ENCODE measurements at places on chromosomes 7 and 10.

GRCh38 chr10:47337310-47337709, 10.9 kb upstream of the RBP3 start:
- no peak for DNase-seq

DNA sequence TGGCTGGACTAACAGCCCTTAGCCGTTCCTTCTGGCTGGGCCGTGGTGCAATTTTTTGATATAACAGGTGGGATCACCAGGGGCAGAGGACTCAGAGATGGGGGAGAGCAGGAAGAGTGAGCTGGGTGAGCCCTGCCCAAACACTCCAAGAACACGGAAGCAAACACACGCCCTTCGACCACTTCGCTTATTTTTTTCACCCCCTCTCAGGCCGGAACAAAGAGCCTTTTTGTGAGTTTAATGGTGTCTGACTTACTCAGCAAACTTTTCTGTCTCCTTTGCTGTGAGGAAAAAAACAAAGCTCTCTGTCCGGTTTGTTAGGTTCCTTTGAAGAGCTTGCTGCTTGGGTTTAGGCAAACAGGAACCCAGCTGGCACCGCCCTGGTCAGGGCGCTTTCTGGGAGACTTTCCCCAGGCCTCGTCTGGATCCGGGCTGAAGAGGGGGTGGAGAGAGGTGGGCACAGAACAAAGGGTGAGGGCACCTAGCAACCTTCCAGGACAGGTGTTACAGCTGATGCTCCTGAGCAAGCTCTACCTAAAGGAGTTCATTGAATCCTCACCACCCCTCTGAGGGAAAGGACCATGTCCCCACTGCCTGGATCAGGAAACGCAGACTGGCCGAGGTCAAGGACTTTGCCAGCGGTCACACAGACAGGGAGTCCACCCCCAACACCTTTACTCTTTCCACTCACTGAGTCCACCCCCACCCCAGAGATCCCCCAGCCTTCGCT, 23.3 kb downstream of the CALML3 start:
- DNase-seq, result no peak

- DNase-seq, result no peak
Observed at GRCh38 chr7:31874631-31875386, 187.8 kb downstream of the PPP1R17 start.

GRCh38 chr10:36542493-36542892, 582.9 kb upstream of the ANKRD30A start:
- DNase-seq, result no peak

DNA sequence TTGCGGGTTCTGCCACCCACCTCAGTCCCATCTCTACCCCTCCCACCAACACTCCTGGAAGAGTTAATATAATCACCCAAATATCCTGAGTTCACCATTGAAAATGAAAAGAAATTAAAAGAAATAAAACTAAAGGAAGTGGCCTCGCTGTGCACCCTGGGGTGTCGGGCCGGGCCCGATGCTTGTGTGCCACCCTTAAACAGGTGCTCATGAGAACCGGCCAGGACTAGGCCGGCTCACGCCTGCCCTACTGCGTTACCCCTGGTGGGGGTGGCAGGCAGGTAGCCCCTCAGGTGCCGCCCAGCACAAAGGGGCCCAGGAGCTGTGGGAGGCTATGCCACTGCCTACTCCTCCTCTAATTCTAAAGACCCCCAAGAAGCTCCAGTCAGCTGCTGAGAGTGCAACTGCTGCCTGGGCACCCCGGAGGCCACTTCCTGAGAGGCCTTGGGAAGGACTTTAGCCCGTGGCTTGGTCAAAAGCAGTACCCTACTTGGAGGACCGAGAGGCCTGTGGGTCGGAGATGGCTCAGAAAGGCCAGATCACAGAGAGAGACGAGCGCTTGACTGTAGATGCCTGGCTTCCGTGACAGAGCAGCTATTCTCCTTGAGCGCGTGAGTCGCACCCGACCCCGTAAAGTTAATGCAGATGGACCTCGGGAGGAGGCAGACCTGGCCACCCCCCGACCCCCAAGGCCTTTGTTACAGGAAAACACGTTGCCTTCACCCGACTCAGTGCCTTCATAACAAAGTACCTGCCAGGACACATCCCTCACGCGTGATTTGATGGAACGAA, 51.0 kb upstream of the PPP2R2D start:
- no peak for DNase-seq

GRCh38 chr7:80478683-80479082, 33.2 kb downstream of the GNAT3 start:
- DNase-seq, result no peak

DNA sequence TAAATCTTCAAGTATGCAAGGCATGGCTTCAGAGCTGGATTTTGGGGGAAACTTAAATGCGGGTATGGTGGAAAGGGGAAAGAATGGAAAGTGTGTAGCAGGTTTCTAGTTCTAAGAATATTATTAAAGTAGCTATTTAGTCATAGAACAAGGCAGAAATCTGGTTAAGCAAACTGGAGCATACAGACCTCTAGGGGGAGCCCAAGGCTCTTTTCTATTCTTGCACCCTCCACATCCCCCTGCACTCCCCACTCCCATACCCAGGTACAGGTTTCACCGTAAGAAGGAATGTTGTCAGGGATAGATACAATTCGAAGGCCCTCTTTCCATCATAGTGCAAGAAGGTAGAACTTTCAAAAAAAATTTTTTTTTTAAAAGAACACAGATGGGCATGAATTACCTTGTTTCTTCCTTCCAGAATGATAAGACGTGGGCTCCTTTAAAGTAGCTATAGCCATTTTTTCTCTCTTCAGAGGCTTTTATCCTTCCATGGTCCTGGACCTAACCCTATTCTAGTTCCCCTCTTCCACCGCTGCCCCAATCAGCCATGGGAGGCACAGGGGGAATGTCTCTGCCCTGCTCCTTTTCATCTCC, 41.5 kb upstream of the SMIM30 start:
- DNase-seq, result peak; percentile 66

DNA sequence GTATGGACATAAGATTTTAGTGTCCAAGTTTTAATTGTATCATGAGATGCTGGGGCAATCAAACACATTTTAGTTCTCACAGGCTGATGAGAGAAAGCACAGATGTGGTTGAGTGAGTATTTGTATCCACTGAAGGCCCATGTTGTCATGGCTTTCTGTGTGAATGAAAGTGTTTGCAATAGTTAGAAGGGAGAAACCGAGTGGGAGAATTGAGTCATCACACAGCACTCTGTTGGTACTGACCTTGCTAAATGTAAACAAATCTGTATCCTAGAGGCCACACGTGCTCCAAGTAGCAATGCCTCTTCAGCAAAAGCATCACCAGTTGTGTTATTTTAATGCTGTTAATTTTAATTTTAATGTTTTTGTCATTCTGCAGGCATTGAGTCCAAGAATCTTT, 121.2 kb downstream of the EMX2 start:
- DNase-seq, result no peak

- DNase-seq, result no peak
Observed at GRCh38 chr10:113099431-113100183, 149.6 kb downstream of the TCF7L2 start.

DNA sequence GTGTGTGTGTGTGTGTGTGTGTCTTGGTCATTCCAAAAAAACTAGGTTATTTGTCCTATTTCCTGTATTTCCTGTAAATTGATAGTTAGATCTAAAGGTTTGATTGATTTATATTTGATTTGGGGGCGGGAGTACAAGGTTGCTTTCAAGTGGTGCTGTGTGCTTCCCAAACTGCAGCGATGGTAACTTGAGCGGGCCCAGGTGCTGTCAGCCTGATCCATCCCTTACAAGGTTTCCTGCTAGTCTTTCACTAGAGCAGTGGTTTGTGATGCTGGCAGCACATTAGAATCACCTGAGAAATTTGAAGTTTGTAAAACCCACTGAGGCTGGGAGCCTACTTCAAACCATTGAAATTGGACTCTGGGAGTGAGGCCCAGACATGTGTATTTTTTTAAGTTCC, 23.7 kb downstream of the ABCC2 start:
- no peak for DNase-seq

- no peak for DNase-seq
Observed at GRCh38 chr7:141838581-141838980, 2.7 kb downstream of the PRSS37 start.

DNA sequence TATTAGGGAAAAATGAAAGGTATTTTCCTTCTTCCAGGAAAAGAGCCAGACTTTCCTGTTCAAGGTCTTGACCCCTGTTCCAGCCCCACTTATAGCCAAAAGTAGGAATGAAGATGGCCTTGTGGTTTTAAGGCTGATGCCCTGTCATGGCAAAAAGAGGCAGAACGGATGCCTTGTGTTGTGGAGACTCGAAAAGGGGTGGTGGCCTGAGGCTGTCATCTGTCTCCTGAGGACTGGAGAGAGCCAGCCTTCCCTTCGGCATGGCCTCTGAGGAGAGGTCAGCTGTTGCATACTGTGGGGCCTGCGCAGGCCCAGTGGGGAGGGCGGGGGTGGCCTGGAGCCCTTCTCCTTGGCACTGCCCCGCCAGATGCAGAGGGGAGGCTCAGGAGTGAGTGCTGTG, 166.0 kb upstream of the EEPD1 start:
- DNase-seq, result no peak

- no peak for DNase-seq
Observed at GRCh38 chr7:45978010-45978681, 57.1 kb upstream of the IGFBP3 start.

DNA sequence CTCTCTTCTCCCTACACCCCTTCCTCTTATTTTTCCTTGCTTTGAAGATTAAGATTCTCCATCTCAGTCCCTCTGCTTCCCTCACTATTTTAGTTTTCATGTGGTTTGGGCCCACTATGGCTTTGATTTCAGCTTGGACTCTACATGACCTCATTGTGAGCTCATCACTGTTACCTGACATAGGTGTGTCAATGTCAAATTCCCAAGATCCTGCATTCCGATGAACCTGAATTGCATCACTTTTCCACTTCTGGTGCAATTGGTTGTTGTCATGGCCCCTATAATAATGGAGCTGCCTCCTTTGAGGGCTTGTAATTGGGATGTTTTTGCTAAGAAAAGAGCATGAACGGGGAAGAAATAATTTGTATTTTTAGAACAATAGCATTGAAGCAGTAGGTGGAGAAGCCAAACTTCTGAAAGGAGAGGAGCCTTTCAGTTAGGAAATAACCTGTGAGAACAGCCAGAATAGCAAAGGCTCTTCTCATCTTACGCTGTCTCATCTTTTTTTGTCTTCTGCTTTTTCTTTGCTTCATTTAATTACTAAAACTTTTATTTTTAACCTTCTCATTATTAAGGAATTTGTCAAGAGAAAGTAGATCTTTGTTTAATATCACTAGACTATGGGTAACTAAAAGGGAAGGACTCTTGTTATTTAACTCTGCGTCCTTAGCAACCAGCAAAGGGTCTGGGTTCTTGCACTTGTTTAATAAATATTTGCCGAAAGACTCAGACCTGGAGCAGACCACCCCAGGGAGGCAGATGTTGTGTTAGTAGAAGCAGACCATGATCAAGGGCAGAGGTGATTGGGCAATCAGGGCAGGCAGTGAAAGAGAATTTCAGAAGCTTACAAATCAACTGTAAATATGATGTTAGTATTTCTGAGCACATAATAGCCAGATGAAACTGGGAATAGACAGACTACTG, 95.4 kb downstream of the TES start:
- DNase-seq, result no peak

GRCh38 chr10:104254493-104255310, at the start of gene GSTO1:
Gene GSTO1, plus strand, starts transcription at chr10:104254892. Its CDS starts 37 bp downstream, at chr10:104254929.
- no peak for DNase-seq

DNA sequence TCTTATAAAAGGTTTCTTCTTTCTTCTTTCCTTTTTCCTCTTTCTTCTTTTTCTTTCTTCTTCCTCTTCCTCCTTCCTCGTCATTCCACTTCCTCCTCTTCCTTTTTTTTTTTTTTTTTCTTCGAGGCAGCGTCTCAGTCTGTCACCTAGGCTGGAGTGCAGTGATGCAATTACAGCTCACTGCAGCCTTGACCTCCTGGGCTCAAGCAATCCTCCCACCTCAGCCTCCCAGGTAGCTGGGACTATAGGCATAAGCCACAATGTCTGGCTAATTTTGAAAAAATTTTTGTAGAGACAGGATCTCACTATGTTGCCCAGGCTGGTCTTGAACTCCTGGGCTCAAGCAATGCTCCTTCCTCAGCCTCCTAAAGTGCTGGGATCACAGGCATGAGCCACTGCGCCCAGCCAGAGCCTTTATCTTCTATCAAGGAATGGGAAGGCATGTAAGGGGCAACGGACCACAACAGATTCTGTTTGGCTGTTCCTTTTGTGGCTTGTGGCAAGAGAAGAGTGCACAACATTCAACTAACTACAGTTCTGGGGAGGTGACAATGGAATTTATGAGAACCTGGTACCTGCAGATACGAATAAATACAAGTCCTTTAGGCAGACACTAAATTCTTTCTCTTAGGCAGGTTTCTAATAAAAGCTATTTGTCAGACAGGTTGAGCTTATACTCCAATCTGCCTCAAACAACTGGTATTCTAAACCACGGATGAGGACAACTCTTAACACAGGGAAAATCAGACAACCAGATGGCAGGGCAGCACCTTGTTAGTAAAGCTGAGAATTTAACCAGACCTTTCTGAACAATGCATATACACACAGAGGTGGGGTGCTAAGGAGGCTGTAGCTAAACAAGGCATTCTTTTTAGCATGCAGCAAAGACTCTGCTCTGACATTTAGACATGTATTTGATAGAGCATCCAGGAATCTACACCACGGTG, 100.3 kb downstream of the DOCK4 start:
- no peak for DNase-seq

- DNase-seq, result no peak
Observed at GRCh38 chr7:45921699-45922519, 837 bp upstream of the IGFBP3 start.

DNA sequence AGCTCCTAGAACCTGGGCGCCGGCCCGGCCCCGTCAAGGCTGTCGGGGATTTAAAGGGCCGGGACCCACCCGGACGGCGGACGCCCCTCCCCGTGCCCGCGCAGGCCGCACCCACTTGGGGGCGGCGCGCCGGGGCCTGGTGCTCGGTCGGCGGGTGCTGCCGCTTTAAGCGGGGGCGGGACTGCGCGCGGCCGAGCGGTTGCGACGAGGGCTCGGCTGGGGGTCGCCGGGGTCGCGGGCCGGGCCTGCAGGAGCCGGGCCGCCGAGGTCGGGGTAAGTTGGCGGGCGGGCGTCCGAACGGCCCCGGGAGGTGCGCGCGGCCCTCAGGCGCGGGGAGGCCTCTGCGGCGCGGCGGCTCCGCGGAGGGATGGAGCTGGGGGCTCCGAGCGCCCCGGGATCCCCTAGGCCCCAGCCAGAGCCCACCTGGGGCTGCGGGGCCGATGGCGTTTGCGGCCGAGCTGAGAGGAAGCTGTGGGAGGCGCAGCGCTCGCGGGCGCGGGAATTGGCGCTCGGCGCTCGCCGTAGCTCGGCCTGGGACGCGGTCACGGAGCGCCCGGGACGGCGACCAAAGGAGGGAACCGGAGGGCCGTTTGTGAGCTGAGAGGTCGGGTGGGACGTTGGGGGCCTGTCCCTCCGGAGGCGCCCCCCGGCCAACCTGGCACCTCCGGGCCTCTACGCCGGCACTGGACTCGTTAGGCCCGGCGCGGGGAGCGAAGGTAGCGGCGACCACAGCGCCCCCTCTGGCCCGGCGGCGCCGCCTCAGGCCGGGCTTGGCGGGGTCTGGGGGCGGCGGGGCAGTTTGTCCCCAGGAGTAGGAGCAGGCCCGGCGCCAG, at the start of gene TRRAP:
TSS of gene TRRAP (plus strand) at position 168 of the 833 bp plus-strand sequence. CDS start 2,619 bp downstream, outside the sequence.
- peak; percentile 23 for DNase-seq

DNA sequence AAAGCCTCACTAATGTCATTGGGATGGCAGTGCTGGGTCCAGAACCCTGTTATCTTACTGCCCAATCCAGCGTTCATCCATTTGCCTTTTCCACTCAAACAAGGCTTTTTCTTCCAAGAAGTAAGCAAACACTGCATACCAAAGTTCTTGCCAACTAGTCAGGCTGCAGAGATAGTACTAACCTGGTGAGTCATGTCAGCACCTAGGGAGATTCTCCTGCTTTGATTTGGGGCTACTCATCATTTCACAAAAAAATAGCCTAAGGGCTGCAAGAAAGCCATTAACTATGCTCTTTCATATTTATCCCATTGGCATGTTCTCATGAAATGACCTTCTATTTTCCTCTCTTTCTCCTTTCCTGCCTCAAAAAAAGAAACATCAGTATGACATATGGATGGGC, 142.6 kb downstream of the TWIST1 start:
- no peak for DNase-seq

All from NCI-H1694 (cell line).